ENCODE measurements at places on chromosomes 16 and 17. TPM values are rescaled to one million over a fixed set of nuclear protein-coding genes. Genes with fewer than 3 reads are reported as not detected.

Gene CBFA2T3
- total RNA-seq, result 4.4 TPM

Gene CIBAR2
- not detected for total RNA-seq

Gene ZPBP2
- total RNA-seq, result not detected

Gene TUBB3
- 12.0 TPM for total RNA-seq

Gene ASGR1
- 5.5 TPM for total RNA-seq

Gene SLC47A1
- total RNA-seq, result 20.4 TPM

Gene CCL4
- 6.0 TPM for total RNA-seq

Gene MT1A
- total RNA-seq, result not detected

Gene HOXB8
- total RNA-seq, result 64.8 TPM

Gene EMP2
- total RNA-seq, result 22.4 TPM

Measured in metanephros (tissue), 2 donors.